ENCODE measurements at places on chromosomes 5 and 9.

GRCh38 chr9:8337834-8338766, 538.5 kb upstream of the DMAC1 start:
- DNase-seq = no peak

DNA sequence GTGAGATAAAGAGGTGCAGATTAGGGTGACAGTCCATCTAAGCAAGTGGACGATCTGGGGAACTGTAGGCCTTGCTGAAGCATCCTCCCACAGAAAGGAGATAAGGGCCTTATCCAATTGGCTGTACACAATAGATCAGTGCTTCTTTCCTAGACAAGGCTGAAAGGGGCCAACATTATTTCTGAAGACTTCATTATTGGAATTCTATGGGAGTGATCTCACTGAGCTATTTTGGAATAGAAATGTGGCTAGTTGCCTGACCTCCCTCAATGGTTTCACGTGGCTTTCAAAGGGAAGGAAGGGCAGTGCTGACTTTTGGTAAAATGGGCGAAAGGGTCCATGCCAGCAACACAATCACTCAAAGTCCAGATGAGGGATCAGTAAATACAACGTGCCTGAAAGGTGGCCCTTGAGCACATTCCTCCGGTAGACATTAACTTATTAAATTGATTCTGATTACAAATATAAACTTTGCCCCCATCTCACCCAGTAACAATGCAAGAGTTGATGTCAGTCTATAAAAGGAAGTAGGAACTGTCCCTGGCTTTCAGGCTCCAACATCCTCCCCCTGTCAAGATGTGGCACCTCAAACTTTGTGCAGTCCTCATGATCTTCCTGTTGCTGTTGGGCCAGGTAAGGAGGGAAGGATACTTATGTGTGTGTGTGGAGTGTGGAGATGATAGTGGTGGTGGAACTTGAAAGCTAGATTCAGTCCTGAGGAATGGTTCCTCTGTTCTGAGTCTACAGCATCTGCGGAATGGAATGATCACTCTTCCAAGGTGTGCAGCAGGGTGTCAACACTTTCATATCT, at the start of gene LEAP2:
Gene LEAP2, plus strand, starts transcription at position 550 of the 811 bp plus-strand sequence. Its CDS starts 27 bp downstream, at position 577.
- DNase-seq = no peak

DNA sequence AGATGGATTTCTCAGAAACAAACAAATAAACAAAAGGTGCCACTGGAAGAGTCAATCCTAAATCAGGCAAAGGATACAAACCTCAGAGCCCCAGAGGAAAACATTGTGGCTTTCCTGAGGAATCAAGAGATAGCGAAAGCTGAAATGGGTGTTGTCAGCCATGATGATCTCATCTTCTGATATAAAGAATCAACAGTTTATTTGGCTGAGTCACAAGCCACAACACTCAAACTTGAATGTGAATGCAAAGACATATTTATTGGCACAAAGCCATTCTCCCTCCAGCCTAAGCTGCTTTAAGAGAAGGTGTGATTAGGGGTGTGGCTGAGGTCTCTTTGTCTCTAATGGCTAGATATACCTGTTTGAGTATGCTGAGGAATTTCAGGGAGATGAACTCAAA, 73.3 kb upstream of the NREP start:
- no peak for DNase-seq

- no peak for DNase-seq
Measured at GRCh38 chr5:58121391-58121790, 338.5 kb downstream of the PLK2 start.

DNA sequence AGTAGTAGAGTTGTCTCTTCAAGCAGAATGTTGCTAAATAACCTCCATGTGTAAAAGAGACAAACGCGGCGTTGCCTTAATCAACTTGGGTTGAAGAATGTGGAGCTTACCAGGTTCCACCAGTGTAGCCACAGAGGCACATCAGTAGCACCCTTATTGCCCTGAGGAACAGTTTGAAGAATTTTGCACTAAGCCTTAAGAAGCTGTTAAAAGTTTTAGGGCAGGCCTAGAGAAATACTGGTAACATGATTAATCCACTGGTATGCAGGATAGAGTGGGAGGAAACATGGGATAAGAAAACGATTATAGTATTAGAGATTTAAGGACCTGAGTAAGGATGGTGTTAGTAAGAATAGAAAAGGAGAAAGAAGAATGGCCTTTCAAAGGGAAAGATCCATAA, 100.6 kb downstream of the ZCCHC7 start:
- DNase-seq = no peak

- DNase-seq = no peak
Measured at GRCh38 chr9:109475526-109475925, 22.6 kb downstream of the PTPN3 start.

- no peak for DNase-seq
Measured at GRCh38 chr5:1383344-1383743, 38.4 kb upstream of the CLPTM1L start.

GRCh38 chr5:1666812-1667588, 132.6 kb downstream of the MRPL36 start:
- DNase-seq = peak; percentile 64

DNA sequence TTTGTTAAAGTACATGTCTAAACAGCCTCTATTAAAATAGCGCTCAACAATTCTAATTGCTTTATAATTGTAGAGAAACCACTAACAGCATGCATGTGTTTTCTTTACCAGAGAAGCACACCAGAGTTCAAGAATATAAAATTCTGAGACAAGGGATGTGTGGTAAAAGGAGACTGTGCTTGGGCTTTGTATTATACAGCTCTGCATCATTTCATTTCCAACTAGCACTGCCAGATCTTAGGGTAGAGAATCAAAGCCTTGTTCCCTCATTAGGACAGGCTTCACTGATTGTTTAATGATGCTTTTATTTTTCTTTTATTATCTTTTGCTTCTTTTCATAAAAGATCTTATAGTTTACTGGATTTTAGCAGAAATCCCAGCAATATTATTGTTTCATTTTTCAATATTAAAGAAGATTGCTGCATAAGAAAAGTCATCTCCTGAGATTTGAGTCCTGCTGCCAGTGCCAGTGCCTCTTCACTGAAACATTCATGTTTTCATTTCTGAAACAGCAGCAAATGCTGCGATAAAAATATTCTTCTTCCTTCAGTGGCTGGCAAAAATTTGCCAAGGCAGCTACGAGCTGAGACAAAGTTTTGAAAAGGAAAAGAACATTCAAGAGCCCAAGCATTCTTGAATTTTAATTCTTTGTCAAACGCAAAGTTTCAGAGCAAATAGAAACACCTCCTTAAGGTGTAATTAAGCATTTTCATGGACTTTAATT, 491.0 kb upstream of the PIK3R1 start:
- no peak for DNase-seq

DNA sequence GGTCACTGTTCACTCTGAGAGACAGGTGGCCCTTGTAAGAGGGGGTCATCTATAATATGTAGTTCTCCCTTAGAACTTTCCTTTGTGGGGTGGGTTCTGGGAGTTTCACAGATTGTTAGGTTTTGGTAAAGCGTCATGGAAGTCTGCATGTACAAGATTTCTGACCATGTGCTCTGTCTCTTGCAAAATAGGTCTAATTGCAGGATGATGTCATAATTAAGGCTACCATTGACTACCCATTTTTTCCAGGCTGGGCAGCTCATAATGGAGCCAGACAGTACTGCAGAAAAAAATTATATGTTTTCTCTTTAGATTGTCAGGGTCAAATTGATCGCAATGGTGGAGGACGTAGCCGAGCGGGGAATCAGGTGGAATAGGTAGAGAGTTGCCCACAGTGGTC, 3.7 kb upstream of the GM2A start:
- no peak for DNase-seq

DNA sequence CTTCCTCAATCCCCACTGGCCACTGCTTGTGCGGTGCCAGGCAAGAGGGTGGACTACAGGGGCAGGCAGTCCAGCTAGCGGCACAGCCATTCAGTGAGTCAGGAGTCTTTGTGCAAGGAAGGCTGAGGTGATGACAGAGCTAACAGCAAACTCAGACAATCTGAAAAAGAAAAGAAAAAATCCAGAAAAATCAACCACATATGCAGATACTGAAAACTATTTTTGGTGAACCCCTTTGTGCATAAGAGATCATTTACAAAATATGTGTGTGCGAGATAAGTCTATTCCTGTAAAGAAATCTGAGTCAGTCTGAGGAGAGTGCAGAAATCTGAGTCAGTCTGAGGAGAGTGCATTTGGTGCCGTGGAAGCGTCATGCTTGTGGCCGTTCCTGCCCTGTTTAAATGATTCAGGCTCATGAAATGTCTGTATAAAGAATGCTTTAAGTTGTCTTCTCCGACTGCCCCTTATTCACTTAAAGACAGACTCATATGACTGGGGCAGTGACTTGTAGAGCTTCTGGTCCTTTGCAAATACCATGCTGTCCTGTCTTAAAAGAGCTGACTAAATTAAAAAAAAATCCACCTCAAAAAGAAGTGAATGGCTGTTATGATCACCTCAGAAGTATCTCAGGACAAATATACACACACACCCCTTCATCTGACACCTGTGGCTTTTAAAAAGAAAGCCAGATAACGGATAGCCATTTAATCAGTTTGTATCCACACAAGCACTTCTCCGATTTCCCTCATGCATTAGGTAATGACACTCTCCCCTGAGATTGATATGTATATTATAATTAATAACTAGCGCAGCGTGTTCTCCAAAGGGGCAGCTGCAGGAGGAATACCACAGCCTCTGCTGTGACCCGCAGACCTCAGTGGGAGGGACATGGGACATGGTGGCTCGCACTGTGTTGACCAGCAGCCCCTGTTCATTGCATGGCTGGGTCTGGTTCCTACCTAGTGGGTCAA, 47.3 kb downstream of the TRIO start:
- DNase-seq = no peak

DNA sequence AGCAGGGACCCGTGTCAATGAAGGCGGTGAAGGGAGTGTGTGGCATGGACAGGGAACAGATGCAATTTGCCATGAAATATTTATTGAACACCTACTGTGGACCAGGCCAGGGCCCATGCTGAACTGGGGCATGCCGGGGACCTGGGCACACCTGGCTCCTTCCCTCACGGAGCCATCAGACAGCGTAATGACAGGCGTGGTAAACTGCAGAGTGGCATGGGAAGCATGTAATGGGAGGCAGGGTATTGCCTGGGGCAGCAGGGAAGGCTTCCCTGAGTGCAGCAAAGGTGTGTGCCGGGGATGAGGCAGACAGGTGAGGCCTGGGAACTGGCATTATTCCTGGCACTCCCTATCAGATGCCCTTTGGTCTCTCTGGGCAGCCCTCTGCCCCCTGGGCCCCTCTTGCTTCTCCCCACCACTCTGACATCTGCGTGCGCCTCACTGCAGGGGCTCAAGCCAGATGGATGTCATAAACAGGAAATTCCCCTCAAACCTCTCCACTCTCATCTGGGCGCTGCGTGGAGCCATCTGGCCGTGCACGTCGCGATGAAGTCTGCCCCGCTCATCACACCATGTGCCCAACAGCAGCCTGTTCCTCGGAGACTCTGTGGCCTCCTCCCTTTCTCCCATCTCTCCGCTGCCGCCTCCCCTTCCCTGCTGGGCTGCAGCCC, 67.6 kb downstream of the HMCN2 start:
- DNase-seq = no peak

- DNase-seq = no peak
Measured at GRCh38 chr9:20320921-20321320, 301.4 kb downstream of the MLLT3 start.

- DNase-seq = no peak
Measured at GRCh38 chr5:126139773-126140172, 283.4 kb upstream of the GRAMD2B start.

- DNase-seq = no peak
Measured at GRCh38 chr9:137266162-137266527, 11.0 kb downstream of the NELFB start.

DNA sequence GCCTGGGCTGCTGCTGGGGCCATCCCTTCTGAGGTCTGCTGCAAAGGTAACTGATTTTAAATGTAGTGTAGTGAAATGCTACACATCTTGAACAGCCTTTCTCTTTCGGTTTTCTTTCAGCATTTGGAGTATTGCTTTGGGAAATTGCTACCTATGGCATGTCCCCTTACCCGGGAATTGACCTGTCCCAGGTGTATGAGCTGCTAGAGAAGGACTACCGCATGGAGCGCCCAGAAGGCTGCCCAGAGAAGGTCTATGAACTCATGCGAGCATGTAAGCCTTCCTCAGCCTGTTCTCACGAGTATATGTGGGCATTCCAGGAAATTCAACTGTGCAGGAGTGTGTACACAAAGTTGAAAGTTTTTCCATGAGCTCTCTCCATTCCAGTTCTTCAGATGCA, 18.3 kb downstream of the QRFP start:
- DNase-seq = no peak

DNA sequence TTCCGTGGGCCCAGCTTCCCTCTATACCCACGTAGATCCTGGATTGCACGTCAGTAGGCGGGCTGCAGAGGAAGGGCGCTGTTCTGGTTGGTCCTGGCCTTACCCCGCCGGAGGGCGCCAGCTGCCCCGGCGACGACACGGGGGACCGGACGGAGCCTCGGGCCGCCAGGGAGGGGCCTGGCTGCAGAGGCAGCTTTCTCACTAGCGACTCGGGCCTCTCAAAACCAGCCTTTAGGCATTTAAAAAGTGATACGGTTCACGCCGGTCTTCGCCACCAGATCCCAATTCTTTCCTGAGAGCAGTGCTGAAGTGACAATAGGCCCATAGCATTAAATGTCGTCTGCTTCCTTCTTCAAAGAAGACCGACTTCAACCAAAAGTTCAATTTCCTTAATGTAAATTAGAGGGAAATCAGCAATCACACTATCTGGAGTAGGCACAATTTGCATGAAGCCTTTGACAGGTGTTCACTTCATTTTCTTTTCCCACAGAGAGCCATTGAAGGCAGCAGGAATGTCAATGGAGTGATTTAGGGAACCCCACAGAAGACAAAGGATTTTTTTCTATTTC, 17.6 kb upstream of the UBE2D2 start:
- DNase-seq = peak; percentile 70

GRCh38 chr9:11894136-11894535, 799.0 kb upstream of the TYRP1 start:
- DNase-seq = no peak

GRCh38 chr9:37676411-37676830, 25.7 kb downstream of the FRMPD1 start:
- no peak for DNase-seq

GRCh38 chr5:128126241-128126640, 42.7 kb downstream of the SLC12A2 start:
- no peak for DNase-seq

GRCh38 chr9:132616725-132617124, 34.3 kb downstream of the BARHL1 start:
- no peak for DNase-seq

DNA sequence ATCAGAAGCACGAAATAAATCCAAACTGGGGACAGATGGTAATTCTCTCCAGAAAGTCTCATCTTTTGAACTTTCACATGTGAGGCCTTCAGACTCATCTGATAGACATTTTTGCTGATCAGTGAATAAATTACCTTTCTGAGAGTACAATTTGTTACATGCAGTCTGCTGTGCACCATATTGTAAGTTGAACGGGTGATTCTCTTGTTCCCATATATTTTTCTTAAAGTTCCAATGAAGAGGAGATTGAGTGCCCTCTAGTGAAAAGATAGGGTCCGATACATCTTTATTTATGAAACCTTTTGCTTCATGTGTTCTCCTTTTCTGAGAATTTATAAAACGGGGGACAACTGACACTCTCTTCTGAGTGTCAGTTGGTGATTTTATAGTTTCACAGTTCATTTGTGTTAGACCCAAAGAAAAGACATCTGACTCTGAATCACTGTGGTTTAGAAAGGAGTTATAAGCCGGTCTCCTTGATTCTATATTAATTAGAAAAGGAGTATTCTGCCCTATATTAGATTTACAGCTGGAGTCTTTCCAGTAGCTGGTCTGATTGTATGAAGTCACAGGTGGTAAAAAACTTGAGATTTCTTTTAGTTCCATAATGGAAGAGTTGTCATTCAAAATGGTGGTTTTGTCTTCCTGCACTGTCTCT, 30.4 kb downstream of the GNG10 start:
- DNase-seq = no peak

- no peak for DNase-seq
Measured at GRCh38 chr5:139141446-139142204, 56.5 kb downstream of the SIL1 start.

All from activated naive CD4-positive, alpha-beta T cell treated with anti-CD3 and anti-CD28 coated beads for 36 hours (primary cell).